Hematopoietic multipotent progenitor cell treated with erythropoietin and hydrocortisone succinate and interleukin-3 and kit ligand, for 4 days (in vitro differentiated cells): ENCODE measurements at places on chromosomes 6 and 20.

DNA sequence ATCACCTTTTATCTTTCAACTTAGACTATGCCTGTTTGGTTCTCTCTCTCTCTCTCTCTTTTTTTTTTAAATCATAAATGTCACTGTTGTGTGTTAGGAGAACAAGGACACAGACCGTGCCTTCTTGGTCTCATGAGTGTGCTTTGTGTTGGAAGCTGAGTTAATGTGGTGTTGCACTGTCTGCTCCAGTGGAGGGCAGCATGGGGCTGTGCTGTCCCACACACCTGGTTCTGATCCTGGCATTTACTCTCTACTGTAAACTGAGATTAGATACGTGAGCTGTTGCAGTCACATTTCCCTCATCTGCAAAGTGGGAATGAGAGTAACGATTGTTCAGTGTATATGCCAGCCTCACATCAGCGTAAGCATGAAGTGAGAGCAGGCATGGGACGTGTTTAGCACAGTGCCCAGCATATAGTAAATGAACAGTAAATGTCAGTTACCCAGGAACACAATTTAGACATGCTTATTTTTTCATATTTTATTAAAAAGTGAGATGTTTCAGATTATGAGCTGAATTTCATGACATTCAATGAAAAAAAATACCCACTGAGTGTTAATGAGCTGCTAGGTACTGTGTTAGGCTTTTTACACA is 161.1 kb downstream of the FARS2 start:
- DNase-seq, result peak; percentile 28

DNA sequence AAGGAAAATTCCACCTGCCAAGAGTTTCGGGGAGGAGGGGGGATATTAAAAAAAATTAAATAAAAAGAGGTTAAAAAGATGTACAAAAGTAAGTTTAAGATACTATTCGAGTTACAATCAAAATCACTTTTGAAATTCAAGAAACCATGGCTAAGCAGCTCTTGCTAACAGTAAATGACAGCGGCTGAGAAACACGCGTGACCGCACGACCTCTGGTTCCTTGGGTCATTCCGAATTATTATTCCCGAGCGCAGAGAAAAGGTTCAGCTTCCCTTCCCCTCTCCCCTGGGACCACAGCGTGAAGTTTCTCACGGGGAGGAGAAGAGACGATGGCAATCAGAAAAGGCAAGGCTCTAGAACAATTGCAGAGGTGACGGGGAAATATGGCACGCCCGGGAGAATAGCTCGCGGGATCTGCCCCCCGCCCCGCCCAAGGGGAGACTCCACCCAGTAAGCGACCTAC is 496 bp downstream of the TMEM242 start:
- peak; percentile 95 for DNase-seq

DNA sequence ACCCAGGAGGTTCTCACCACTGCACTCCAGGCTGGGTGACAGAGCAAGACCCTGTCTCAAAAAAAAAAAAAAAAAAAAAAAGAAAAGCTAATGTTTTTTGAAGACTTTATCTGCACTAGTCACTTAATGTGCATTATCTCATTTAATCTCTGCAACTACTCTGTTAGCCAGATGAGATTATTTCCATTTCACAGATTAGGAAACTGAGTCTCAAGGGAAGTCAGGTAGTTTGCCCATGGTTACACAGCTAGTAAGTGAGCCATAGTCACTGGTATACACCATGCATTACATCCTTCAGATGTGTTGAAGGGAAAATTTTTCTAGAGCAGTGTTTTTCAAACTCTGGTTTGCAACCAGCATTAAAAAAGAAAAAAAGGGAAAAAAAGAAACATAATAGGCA is 7.2 kb upstream of the SRF start:
- DNase-seq, result no peak

DNA sequence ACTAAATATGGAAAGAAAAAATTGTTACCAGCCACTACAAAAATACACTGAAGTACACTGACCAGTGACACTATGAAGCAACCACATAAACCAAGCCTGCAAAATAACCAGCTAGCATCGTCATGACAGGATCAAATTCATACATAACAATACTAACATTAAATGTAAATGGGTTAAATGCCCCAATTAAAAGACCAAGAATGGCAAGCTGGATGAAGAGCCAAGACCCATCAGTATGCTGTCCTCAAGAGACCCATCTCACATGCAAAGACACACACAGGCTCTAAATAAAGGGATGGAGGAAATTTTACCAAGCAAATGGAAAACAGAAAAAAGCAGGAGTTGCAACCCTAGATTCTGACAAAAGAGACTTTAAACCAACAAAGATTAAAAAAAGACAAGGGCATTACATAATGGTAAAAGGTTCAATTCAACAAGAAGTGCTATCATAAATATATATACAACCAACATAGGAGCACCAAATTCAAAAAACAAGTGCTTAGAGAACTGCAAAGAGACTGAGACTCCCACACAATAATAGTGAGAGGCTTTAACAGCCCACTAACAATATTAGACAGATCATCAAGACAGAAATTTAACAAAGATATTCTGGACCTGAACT is 104.8 kb downstream of the HACE1 start:
- DNase-seq, result no peak

- DNase-seq, result no peak
Observed at GRCh38 chr6:31005249-31006020, 4.8 kb upstream of the MUC22 start.

- no peak for DNase-seq
Observed at GRCh38 chr6:74936886-74937285, 269.0 kb downstream of the COL12A1 start.

DNA sequence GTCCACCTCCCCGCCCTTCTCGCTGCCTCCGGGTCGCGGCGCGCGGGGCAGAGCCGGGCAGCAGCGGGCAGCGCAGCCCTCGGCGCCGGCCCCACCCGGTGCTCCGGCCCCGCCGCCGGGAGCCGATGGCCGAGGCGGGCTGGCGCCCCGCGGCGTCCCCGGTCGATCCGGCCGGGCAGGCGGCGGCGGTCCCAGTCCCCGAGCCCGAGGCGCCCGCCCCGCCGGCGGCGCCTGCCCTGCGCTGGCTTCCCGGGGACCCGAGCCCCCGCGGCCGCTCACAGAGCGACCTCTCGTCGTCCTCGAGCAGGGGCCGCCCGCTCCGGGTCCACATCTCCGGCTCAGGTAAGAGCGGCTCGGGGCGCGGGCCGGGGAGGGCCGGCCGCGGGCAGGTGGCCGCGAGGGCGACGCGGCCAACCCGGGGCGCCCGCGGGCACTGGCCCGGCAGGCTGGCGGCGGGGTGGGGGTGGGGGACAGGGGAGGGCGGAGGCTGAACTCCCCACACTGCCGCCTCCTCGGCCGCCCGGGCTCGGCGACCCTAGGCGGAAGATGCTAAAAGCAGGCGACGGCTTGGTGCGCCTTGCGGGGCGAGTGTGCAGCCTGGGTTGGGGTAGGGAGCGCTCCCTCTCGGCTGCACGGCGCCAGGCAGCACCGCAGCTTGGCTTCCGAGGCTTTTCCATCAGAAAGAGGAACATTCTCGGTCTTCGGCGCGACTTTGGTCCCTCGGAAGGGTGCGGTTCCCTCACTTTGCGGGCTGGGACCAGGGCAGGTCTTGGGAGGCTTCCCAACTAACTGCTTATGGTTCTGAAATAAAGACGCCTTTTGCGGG is 25.6 kb upstream of the FUCA2 start:
- DNase-seq, result peak; percentile 92

GRCh38 chr6:1406306-1407072 is 17.1 kb downstream of the FOXF2 start:
- DNase-seq, result peak; percentile 44

DNA sequence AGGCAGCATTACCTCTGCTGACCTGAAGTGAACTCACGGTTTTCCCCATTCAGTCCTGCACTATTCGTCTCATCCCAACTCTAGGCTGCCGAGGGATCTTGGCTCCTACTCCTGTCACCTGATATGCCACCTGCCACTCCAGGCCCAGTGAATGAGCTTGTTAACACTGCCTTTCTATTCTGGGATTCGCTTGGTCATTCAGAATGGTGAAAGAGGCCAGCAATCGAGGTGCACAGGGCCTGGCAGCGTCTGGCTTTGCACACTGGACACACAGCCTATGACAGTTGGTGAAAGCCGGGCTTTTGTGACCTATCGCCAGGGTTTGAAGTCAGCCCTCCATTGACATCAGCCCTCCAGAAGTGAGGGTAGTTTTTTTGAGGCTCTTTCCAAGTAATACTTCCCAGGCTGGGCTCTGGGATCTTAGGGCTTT is 59.3 kb upstream of the MYL9 start:
- no peak for DNase-seq

DNA sequence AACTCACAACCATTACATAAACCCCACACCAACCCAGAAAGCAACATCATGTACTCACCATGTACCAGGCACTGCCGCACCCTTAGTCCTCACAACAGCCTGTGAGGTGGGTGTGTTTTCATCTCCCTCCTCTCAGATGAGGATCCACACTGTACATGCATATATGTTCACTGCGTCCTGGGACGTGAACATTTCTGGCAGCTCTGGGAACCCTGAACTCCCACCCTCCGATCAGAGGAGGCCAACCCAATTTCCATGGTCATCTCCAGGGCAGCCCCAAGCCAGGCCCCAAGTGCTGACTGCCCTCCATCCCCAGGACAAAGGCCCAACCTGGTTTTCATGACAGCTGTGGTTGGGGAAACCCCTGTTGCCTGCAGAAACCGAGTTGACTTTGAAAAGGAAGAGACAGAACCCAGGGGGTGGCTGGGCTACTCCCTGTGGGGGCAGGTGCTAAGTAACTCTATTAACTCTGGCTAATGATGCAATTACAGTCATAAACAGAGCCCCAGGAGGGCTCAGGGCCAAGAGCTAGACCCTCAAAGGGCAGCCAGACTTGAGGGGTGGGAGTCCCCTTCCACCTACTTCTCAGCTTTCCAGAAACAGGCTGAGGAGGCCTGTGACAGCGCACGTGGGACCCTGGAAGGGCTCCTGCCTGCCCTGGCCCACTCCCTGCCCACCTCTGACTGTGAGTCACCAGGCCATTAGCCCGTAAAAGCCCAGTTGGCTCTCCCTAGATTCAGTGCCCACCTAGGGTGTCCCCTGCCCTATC is 2.6 kb downstream of the TFEB start:
- peak; percentile 20 for DNase-seq

DNA sequence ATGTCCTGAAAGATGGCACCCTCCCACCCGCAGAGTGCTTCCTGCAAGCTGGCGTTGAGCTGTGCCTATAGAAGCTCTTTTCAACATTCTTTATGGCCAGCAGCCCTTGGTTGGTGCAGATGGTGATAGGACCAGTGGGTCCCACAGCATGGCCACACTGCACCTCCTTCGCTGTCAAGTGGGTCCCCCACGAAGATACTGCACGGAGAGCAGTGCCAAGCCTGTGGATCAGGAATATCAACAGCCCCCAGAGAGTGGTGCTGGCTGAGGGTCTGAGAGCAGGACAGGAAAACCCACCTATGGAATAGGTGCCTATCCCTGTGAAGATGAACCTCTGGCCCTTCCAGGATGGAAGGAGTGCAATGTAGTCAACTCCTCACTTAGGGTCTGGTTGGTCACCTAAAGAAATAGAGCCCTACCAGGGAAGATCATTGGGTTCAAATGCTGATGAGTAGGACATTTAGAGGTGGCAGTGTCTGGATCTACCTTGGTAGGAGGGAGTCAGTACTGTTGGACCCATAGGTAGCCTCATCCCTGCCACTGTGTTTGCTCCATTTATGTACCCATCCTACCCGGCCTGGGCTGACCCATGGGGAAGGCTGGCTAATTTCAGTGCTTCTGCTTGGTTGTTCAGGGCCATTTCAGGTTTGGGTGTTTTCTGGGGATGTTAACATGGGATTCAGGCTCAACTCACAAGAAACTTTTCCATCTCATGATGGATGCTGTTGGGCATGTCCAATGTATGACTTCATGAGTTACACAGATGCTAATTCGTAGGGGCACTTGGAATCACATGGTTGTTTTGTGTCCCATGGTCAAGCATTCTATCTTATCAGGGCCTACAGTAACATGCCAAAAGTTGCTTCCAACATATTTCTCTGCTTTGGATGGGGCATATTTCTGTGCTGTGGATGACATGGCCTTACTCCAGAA is 33.4 kb upstream of the MICB start:
- no peak for DNase-seq

DNA sequence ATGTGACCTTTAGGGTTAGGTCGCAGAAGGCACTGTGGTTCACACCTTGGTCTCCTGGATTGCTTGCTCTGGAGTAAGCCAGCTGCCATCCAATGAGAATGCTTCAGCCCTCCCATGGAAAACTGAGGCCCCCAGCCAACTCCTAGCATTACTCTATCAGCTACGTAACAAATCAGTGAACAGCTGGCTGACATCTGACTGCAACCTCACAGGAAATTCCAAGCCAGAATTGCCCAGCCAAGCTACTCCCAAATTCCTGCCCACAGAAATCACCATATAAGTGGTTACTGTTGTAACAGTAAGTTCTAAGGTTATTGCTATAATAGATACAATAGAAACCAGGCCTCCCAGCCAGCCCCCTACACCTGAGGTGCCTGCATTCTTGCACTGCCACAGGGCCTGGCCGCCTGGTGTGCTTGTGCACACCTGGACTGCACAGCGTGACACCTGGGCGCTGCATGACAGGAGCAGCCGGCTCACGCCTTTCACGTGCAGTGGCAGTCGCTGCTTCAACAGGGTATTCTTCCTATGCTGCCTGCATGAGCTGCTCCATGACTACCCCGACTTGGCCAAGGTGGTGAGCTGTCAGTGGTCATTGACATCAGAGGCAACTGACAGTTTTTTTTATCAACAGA is 429.7 kb upstream of the RUNX2 start:
- DNase-seq, result no peak

DNA sequence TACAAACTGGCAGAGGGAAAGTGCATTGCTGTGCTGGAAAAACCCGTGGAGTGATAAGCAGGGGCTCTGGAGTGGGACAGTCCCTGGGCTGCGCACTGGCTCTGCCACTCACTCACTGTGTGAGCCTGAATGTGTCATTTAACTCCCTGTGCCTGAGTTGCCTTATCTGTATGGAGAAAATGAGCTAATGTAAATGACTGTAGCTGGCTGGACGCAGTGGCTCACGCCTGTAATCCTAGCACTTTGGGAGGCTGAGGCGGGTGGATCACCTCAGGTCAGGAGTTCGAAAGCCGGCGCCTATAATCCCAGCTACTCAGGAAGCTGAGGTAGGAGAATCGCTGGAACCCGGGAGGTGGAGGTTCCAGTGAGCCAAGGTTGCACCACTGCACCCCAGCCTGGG is 18.4 kb upstream of the RPN2 start:
- no peak for DNase-seq

DNA sequence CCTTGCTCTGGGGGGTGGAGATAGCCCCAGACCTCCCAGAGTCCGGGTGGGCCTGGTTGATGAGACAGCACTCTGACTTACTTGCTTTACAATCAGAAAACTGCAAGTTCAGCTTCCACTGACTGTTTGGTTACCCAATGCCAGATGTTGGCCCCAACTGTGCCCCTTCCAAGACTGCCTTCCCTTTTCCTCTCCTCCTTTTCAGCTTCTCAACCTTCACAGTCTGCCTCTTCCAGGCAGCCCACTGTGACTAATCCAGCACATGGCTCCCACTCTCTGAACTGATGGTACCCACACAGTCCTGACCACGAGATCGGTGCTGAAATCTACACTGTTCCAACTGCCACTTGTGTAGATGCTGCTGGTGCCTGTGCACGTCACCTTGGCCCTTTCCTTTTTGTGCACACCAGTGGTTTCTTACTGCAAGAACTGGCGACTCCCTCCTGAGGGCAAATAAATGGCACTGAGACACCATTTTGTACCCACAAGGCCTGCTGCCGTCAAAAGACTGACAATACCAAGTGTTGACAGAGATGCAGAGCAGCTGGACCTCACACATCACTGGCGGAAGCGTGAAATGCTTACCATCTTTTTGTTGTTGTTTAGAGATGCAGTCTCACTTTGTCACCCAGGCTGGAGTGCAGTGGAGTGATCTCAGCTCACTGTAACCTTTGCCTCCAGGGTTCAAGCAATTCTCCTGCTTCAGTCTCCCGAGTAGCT is 1.8 kb upstream of the ARFGAP1 start:
- no peak for DNase-seq

GRCh38 chr6:7672066-7673062 is 53.5 kb upstream of the BMP6 start:
- DNase-seq, result no peak
